ENCODE measurements at places on chromosomes 11 and 22. TPM values are rescaled to one million over a fixed set of nuclear protein-coding genes. Genes with fewer than 3 reads are reported as not detected.

- DNase-seq, result peak; percentile 16
Observed at GRCh38 chr22:32985899-32986765, 72.0 kb downstream of the SYN3 start.

GRCh38 chr11:116510886-116511650, 261.7 kb downstream of the BUD13 start:
- no peak for DNase-seq

GRCh38 chr22:37804881-37805809, 2.6 kb upstream of the GCAT start:
- no peak for DNase-seq

H19 gene
- total RNA-seq, result 91.3 TPM

DNA sequence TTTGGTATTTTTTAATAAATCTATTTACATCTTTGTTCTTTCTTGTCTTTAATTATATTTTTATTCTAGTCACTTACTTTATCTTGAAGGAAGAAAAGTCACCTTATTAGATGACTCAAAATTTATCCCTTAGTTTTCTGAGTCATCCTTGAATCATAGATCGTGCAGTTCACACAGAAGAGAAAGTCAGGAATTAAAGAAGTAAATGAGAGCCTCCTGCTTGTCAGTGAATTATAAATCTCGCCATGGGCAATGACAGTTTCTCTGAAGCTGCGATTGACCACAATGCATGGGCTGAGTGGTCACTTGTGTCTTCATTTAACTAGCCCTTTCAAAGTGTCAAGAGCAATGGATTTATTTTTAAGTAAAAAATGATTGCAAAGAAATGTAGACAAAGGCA, 91.2 kb downstream of the LUZP2 start:
- no peak for DNase-seq

SLC22A8 gene
- not detected for total RNA-seq

- DNase-seq, result no peak
Observed at GRCh38 chr22:49772692-49773091, 55.0 kb downstream of the BRD1 start.

GRCh38 chr22:39621826-39622225, 51.3 kb downstream of the CACNA1I start:
- DNase-seq, result no peak

NXPE4 gene
- not detected for total RNA-seq

GRCh38 chr11:77187776-77188632, 60.0 kb downstream of the MYO7A start:
- peak; percentile 60 for DNase-seq

MS4A2 gene
- not detected for total RNA-seq

- no peak for DNase-seq
Observed at GRCh38 chr22:25874327-25874726, 132.3 kb downstream of the MYO18B start.

GRCh38 chr22:30486661-30487115, 14.9 kb upstream of the SEC14L3 start:
- no peak for DNase-seq

OMP gene
- total RNA-seq, result not detected

IGF2 gene
- 8.8 TPM for total RNA-seq

EP300 gene
- 62.8 TPM for total RNA-seq

GRCh38 chr11:121004206-121004840, 19.6 kb upstream of the TBCEL start:
- DNase-seq, result no peak

DNA sequence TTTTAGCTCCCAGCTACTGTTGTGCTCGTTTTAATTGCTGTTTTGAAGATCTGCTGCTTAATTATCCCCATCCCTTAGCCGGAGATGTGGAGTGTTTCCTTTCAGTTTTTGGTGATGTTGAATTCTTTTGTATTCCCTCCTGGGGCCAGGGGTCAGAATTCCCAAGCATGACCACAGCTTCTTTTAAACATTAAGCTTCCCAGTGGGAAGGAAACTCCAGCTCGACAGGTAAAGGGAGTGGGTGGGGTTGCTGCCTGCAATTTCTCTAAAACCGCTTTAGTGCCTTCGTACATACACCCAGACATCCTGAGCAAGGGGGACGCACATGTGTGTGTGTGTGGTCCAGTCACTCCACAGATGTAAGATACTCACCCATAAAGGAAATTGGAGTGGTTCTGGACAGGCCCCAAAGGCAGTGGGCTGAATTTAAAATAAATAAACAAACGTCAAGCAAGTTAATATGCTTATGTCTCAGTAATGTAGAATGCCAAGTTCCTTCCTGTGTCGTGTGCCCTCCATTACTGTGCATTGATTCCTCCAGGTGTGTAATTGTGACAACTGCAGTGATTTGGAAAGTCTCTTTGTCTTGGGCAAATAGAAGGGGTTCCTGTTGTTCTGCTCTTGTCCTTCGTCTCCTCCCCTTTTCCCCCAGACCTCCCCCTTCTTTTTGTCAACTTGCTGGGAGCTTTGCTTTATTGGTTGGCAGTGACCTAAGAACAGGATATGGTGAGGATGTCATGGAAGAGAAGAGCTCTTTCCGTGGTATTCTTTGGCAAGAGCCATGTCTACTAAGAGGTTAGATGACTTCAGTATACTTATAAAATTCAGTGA, 19.2 kb upstream of the ADSL start:
- no peak for DNase-seq

- no peak for DNase-seq
Observed at GRCh38 chr11:62546244-62546928, at the start of gene AHNAK. TSS of gene AHNAK (minus strand) at chr11:62546806. CDS start at chr11:62536098, 10,708 bp downstream.

SLC22A9 gene
- not detected for total RNA-seq

GRCh38 chr22:24028533-24028932, 17.4 kb downstream of the CABIN1 start:
- DNase-seq, result no peak

PRR33 gene
- not detected for total RNA-seq

GRCh38 chr11:71232364-71232763, 20.0 kb downstream of the SHANK2 start:
- DNase-seq, result no peak

GRCh38 chr11:109123816-109124787, 297.9 kb upstream of the C11orf87 start:
- no peak for DNase-seq

DNA sequence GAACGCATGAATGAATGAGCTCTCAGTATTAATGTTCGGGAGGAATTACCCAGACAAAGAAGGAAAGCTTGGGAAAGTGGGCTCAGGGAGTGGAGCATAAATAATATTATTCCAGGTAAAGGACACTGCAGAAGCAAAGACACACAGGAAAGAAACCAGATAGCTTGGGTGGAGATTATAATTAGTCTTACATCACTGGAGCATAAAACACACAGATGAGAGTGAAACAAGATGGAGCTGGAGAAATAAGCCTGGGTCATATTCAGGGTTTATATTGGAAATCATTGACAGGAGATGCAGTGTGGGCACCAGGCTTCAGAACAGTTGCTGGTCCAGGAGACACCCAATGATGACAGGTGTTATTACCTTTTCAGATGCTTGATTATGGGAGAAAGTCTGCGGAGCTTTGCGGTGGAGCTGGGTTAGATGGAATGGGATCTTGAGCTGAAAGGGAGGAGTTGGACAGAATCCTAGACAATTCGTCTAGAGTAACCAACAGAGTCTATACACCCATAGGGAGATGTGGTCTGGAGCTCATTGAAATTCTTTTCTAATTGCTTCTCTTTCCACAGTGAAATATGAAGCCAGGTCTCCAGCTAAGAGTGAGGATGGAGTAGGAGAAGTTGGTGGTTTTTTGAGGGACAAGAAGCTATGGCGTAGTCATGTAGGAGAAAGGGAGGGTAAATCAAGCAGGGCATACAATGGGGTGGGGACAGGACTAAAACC, 227.2 kb downstream of the FAM76B start:
- no peak for DNase-seq

GRCh38 chr22:46674367-46674781, 54.2 kb downstream of the GRAMD4 start:
- DNase-seq, result peak; percentile 33

DNA sequence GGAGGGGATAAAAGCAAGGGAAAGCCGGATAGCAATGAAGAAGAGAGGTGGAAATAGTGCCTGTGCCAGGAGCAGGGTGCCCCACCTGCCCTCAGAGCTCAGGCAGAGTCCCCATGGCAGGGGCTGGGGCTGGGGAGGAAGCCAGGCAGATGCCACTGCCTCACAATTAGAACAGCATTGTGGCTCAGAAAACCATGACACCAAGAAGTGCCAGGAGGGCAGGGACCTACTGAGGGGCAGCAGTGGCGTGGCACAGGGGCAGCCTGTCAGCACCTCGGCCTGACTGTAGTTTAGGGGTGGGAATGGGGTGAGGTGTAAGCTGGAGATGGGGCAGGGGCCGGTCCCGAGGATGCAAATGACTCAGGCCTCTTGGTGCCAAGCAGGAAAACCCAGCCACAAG, 532.1 kb upstream of the B3GAT1 start:
- DNase-seq, result no peak

GRCh38 chr11:59963733-59964132, at the start of gene OOSP4A:
TSS of gene OOSP4A (plus strand) at chr11:59964033. CDS start at chr11:59964033, 0 bp downstream.
- no peak for DNase-seq

- DNase-seq, result no peak
Observed at GRCh38 chr11:23010790-23011335, 150.6 kb upstream of the CCDC179 start.

BTBD18 gene
- total RNA-seq, result not detected

DNA sequence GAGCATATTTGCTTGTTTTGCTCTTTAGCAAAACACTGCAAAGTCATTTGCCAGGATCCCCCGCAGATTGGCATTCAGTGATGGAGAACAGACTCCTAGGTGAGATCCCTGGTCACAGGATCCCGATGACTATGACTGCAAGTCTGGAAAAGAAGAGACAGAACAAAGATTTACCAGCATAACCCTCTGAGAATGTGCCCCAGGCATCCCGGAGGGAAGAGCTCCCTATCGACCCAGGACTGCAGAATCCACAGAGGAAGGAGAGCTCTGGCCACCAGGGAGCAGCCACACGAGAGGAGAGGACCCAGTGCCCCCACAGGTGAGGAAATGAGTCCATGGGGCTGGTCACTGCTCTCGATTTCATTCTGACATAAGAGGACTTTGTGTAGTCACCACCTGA, 105.2 kb downstream of the ZNF280B start:
- DNase-seq, result no peak

DNA sequence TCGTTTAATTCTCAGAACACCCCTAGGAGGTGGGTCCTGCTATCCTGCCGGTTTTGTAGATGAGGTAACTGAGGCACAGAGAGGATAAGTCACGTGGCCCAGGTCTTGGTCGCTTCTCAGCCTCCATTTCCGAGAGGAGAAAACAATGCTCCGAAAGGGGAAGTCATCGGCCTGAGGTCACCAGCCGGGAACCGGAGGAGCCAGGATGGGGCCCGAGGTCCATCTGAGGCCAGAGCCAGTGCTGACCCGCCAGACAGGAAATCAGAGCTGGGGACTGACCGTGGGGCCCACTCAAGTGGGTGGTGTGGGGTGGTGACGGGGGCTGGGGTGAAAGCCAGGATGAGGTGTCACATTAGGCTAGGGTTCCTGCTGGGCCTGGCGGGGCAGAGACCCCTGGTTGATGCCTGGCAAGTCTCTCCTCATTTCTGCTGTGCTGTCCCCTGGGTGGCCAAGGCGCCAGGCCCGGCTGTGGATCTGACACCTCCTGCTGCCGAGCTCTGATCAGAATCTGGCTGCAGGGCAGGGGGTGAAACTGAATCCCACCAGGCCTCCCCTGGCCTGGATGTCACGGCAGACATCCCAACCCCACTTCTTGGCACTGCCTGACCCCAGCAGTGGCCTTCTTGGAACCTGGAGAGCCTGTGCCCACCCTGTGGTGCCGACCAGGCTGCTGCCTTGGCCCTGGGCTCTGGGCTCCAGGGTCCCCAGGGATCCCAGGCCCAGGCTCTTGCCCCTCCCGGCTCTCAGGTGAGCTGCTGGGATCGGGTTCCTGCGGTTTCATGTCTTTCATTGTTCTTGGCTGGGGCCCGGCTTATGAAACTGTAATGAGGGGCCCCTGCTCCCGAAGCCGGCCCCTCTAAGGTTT, 12.0 kb downstream of the TRIOBP start:
- no peak for DNase-seq

PKDREJ gene
- not detected for total RNA-seq

DNA sequence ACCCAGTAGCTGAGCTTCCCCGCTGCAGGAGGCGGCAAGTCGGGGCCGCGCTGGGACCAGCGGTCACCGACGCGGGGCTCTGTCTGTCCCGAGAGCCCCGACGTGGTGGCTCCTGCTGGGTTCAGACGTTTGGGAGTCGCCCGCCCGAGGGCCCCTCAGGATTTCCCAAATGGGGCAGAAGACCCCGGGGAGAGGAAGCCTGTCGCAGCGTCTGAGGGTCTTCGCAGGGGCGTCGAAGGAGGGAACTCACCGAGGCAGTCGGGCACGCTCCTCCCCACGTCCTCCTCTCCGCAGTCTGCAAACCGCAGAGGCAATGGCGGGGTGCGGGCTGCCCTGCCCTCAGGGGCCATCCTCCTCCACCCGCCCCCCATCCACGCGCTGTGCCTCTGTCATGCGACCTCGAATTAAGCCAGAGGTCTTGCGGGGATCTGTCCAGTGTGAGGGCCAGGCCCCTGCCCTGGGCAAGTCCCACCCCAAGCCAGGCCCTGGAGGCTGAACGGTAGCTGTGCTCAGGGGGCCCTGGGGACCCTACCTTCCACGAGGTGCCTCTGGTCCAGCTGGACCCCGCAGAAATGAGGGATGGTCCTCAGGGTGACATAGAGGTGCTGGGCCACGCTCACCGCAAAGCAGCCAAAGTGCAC, 12.5 kb downstream of the IL17REL start:
- DNase-seq, result no peak

GRCh38 chr11:112554586-112554985, 293.9 kb upstream of the PLET1 start:
- no peak for DNase-seq

DNA sequence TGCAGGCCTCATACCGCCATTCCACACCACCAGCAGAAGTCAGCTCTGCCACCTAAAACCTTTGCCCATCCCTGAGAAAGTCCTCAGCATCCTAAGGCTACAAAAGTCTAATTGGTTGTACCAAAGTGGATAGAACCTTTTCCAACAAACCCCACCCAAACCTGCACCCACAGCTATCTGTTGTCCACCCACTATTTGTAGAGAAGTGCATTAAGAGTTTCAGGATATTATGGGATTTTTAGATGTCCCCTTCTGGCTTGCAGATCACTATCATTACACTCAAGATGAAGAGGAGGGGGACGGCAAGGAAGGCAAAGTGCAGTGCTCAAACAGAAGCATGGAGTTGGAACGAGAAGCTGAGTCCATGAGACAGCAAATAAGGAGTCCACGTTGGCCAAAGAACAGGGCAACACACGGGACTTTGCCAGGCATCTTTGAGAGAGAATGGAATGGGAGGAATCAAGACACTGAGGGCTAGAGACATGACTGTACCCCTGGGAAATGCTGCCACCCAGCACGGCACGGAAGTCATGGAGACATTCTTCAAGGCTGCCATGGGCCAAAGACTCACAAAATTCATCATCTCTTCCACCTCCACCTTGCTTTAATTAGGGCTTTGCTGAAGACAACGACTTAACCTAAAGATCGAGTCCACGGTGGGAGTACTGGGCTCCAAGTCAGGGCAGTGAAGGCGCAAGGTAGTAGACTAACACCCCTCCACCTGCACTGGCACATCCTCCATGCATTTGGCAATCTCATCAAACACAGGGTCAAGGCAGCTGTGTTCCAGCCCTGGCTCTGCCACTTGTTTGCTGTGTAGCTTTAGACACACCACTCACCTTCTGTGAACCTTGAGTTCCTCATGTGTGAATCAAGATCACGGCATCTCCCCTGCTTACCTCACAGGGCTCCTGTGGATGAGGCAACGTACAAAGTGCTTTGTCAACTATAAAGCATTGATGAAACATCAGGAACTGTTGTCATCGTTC, 112.9 kb upstream of the TMEM45B start:
- no peak for DNase-seq

KCNQ1 gene
- total RNA-seq, result 1.1 TPM
